Astrocyte (in vitro differentiated cells and primary cell): ENCODE measurements at places on chromosomes 7 and 10. TPM values are rescaled to one million over a fixed set of nuclear protein-coding genes. Genes with fewer than 3 reads are reported as not detected.
A peak's percentile ranks its signal among the peaks of the same experiment; 100 is the strongest.

DNA sequence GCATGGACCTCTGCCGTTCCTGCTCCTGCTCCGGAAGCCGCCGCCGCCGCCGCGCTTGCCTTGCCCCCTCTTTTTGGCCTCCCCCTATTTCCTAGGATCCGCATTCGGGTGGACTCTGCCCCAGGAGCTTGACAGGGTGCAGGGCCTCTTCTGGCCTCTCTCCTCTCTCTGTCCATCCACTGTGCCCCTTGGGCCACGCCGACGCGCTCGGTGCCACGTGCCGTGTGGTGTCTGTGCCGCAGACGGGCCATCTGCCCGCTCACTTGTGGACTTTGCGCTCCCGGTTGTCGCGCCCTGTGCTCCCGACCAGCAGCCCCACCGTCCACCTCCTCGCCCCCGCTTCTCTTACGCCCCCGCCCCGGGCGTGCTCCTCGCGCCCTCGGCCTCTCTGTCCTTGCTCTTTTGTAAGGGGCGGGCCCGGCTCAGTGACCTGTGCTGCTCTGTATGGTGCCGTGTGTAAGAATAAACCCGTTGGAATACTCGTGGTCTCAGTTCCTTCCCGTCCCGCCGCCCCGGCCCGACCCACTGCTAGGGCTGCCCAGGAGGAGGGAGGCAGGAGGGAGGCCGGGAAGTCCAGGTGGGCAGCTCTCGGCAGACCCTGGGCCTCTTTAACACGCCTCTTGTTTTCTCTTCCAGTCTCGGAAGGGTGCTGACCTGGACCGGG lies 37.0 kb downstream of the AGAP3 start:
- no peak for DNase-seq

DNA sequence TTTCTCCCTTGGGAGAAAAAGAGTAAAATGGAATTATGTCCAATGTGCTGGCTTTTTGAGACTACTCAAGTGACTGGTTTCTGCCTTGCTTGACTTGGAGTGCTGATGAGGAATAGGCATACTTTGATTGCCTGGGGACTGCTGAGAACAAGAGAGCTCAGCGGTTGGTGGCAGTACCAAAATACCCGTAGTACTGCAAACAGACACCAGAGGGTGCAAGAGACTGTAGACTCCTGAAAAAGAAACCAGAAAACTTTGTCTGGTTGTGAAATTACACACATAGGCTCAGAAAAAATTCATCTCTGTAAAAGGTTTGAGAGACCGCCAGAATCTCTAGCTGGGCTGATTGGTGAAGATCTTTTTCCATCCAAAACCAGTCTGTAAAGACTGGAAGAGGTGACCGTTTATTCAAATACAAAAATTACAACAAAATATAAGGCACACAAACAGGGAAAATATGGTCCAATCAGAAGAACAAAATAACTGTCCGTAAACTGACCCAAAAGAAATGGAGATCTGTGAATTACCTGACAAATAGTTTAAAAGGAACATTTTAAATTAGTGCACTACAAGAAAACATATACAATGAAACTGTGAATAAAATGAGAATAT lies 18.5 kb downstream of the BICC1 start:
- peak; percentile 52 for DNase-seq

DNA sequence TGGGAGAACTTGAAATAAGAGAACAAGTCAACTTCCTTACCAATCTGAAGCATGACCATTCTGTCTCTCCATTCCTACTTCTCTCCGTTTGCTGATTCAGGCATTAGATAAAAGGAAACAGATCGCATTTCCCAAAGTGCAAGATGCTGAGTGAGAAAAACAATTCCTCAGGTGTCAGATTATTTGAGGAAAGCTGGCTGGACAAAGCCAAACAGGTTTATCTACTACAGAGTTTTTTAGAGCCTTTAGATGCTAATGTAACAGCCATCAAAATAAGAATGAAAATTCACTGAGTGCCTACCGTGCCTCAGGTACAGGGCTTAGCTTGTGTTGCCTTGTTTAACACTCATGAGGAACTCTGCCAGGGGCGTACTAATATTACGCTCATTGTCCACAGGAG lies 135.9 kb upstream of the MBL2 start:
- DNase-seq: no peak

GRCh38 chr7:90568213-90568612 lies 27.9 kb upstream of the CDK14 start:
- DNase-seq: peak; percentile 48

DNA sequence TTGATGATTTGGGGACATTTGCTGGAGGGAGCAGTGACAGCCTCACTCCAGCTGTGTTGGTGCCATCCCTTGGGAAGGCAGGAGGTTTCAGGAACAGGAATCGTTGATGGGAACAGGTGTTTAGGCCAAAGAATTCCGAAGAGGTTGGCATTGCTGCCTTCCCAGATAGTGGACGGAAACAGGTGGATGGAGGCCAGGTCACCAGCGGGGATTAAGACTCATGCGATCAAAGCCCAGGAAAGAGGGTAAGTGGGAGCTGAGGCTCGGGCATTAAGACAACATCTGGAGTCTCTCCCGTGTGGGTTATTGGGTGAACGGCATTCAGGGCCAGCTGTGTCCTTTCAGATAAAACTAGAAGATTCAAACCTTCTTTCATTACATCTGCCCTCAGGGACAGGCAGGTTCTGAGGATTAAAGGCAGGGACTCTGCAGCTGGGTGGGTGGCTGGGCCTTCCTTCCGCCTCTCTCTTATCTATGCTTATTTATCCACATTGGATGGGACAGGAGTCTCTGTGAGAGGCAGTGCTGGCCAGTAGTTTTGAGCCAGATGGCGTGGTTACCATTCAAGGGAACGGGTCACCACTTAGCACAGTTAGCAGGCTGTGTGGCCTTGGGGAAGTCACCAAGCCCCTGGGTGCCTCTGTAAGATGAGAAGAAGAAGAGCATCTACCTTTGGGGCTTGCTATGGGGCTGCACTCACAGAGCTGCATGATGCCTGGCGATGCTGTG lies 67.6 kb downstream of the INSIG1 start:
- DNase-seq: no peak

DNA sequence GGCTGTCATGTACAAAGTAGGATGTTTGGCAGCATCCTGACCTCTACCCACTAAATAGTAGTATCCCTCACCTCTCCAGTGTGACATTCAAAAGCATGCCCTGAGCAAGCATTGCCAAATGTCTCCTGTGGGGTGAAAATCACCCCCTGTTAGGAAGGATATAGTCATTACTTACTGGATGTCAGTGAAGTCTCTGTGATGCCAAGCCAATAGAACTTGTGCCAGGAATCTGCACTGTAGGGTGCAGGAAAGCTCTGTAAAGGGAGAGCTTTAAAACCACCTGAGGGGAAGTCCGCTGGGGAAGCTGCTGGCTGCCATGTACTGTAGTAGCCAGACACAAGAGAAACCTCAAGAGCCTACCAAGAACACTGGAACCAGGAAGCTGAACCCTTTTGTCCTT lies 170.7 kb upstream of the DKK1 start:
- no peak for DNase-seq

DNA sequence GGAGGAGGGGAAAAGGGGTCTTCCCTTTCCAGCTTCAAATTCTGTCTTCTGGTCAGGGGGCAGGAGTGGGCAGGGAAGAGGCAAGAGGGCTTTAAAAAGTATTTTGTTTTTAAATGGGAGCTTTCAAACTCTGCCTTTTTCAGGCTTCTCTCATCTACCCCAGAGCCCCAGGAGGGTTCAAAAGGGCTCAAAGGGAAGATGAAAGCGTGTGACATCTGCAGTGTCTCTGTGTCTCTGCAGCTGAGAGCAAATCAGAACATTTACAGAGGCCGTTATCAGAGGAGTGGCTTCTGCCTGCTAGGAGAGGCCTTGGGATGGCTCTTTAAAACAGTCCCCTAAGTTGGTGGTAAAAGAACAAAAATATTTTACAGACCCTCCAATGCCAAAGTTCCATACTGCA lies 30.3 kb downstream of the TRIM8 start:
- DNase-seq: no peak

DNA sequence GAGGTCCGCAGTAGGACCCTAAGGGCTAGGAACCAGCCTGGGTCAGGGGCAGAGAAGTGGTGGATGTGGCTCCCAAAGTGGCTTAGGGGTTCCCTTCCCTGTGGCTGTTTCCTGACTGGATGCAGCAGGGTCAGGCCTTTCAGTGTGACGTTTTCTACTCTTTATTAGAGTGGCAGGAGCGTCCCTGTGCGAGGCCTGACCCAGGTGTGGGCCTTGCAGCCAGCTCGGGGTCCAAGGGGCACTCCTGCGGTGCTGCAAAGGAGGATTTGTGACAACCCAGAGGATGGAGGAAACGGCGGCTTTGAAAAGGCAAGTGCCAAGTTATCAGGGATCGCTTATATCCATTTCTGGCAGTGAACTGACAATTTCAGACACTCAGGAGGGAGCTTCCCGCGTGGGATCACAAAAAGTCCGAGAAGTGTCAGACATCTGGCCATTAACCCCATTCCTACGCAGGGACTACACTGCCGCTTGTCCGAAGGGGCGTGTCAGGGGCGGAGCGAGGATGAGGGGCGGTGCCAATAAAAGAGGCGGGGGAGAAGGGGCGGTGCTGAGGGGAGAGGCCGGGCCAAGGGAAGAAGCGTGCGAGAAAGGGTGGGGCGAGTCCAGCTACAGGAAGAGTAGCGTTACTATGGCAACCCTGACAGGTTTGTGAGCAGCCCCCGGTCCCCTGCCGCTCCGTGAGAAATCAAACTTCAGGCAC lies 98.8 kb upstream of the ZNF722 start:
- DNase-seq: no peak

GRCh38 chr10:10492420-10492819 lies 525.3 kb upstream of the CELF2 start:
- DNase-seq: no peak

- DNase-seq: no peak
Measured at GRCh38 chr7:143848192-143848591, 53.8 kb downstream of the TCAF1 start.

- DNase-seq: no peak
Measured at GRCh38 chr10:71671994-71672946, 47.3 kb downstream of the C10orf105 start.

DNA sequence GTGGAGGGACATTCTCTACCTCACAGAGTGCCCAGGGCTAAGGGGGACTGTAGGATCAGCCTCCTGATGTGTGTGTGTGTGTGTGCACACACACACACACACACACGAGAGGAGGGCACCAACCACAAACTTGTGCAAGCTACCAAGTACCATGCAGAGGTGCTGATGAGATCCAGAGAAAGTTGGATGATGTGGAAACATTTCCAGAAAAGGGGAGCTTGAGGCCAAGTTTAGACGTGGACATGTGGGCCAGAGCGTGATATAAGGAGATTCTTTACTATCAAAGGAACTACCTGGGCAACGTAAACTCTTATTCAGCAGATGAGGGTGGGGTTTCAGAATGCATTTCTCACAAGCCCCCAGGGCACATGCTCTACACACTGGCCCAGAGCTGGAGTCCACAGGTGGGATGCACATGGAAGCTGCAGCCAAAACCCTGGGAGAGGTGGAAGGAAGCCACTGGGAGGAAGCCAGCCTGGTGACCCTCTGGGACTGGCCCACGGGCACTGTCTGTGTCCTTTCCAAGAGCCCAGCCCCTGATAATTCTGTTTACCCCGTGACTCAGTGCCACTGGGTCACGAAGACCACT lies 53.5 kb downstream of the DLG5 start:
- no peak for DNase-seq

GRCh38 chr10:48287417-48288391 lies 13.2 kb upstream of the FRMPD2 start:
- no peak for DNase-seq

GRCh38 chr7:154817224-154817896 lies 185.6 kb downstream of the PAXIP1 start:
- no peak for DNase-seq

DNA sequence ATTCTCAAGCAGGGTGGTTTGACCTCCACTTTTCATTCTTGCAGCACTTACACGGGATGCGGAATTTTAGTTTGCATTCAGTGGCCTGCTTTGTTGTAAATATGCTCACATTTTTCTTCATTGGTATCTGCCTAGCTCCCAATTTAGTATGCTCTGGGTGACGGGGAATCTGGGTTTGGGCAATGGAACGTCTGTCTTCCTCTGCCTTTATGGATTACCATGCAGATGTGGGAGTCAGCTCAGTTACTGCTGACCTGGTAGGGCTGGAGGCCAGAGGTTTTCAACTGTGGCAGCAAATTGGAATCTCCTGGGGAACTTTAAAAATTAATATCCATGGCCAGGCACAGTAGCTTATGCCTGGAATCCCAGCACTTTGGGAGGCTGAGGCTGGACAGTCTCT lies 161.6 kb downstream of the CAMK1D start:
- DNase-seq: no peak

DNA sequence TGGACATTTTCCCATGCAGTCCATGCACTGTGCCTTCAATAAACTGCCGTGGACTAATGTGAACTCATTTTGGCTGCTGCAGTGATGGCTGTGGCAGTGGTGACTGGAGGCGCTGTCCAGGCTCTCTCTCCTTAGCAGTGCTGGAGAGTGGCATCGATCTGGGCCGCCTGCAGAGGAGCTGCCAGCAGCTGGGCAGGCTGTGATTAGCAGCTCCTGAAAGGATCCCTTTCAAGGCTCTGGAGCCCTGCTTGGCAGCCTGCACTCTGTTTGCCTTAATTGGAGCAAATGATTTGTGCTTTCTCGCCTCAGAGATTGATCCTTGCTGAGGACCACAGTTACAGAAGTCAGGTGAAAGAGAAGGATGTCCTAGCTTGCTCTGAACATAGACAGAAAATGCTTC lies 130.1 kb upstream of the VWC2 start:
- DNase-seq: no peak

DNA sequence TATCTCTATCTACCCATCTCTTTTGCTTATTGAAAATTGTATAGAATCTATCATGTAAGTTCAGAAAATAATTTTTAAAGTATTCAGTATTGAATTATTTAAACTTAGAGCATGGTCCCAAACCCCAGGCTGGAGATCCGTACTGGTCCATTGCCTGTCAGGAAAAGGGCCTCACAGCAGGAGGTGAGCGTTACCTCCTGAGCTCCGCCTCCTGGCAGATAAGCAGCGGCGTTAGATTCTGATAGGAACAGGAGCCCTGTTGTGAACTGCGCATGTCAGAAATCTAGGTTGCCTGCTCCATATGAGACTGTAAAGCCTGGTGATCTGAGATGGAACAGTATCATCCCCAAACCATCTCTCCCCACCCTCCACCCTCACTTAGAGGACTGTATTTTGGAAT lies 266.0 kb upstream of the CNTNAP2 start:
- no peak for DNase-seq

GRCh38 chr7:41287559-41288335 lies 415.1 kb downstream of the INHBA start:
- no peak for DNase-seq

- DNase-seq: no peak
Measured at GRCh38 chr10:5509236-5509635, 9.9 kb upstream of the CALML5 start.

- peak; percentile 10 for DNase-seq
Measured at GRCh38 chr10:88205842-88206446, 342.5 kb downstream of the PTEN start.

GRCh38 chr10:117152668-117153067 lies 14.6 kb upstream of the VAX1 start:
- DNase-seq: no peak

Gene LRRD1
- 0.27 TPM in 1 of 2 replicates, not detected in the other for total RNA-seq

Gene MMP21
- total RNA-seq: not detected in 2 replicates

Gene CDC14C
- total RNA-seq: 0.14 and 0.17 TPM in 2 replicates

Gene PRPS1L1
- not detected in 2 replicates for total RNA-seq

Gene GIMAP5
- total RNA-seq: 0.14 TPM in 1 of 2 replicates, not detected in the other

Gene ANXA8L1
- total RNA-seq: 0.59 and 1.5 TPM in 2 replicates

Gene NEBL
- total RNA-seq: 3.7 and 6.0 TPM in 2 replicates

Gene CALY
- total RNA-seq: 0.77 and 1.1 TPM in 2 replicates

Gene ZNF736
- total RNA-seq: 3.7 and 4.4 TPM in 2 replicates

Gene RP9
- total RNA-seq: 16.5 and 17.8 TPM in 2 replicates

Gene MKI67
- 2.6 and 4.6 TPM in 2 replicates for total RNA-seq

Gene MEOX2
- total RNA-seq: not detected in 2 replicates

Gene LHFPL3
- total RNA-seq: not detected in 2 replicates

Gene ERVW-1
- total RNA-seq: 0.19 TPM in 1 of 2 replicates, not detected in the other

Gene SPDYE2B
- not detected in 2 replicates for total RNA-seq

Gene C10orf95
- total RNA-seq: 0.19 and 0.20 TPM in 2 replicates
